Activated T-helper 2 cell treated with anti-CD3 and anti-CD28 coated beads, Interferon-gamma antibody, Interleukin-2, Interleukin-4, amounts not matched to agents 10 μg/mL and 5 μg/mL and 100 μg/mL, durations not matched to agents 14 hours and 24 hours and 36 hours (primary cell): ENCODE measurements at places on chromosomes 4 and X. TPM values are rescaled to one million over a fixed set of nuclear protein-coding genes. Genes with fewer than 3 reads are reported as not detected.

The TECRL gene
- not detected in 2 replicates for total RNA-seq

The SPANXB1 gene
- not detected in 2 replicates for total RNA-seq

- no peaks in the 10 kb centered on the region for H3K36me3 ChIP-seq
- H3K4me1 ChIP-seq, result peaks cover 4% of the 10 kb centered on the region
- no peak overlapping the region for H3K27ac ChIP-seq
- peaks cover 8% of the 10 kb centered on the region for H3K27me3 ChIP-seq
- no peak for DNase-seq
Measured at GRCh38 chr4:24659241-24659961, 75.0 kb upstream of the DHX15 start.

DNA sequence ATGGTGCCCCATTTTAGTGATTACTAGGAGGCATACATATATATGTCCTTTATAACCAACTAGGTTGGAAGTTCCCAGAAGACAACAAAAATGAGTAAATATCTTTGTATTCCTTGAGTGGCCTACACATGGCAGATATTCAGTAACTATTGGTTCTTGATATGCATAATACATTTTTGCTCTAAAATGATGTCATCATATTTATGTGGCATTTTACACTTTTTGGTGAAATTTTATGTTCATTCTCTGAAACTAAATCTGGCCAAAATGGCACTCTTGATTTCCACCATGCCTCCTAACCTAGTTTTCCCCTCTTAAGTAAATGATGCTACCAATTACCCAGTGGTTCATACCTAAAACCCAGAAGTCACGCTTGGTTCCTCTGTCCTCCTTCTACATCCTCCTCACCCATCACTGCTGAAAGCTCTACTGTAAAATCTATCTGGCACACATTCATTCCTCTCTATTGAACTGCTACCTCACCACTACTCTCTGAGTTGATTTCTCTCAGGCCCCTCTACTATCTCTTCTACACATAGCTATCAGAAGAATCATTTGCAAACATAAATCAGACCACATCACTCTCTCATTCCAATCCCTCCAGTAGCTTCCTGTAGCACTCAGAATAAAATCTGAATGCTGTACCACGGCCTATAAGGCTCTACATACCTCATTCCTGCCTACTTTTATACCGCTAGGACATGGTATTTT lies 13.4 kb downstream of the SLC10A7 start:
- peak overlapping the region; percentile 10 for H3K27ac ChIP-seq
- peaks cover 37% of the 10 kb centered on the region for H3K36me3 ChIP-seq
- no peak for DNase-seq
- H3K4me3 ChIP-seq, result no peak overlapping the region
- peaks cover 23% of the 10 kb centered on the region for H3K4me1 ChIP-seq

The AADAT gene
- not detected in 2 replicates for total RNA-seq

DNA sequence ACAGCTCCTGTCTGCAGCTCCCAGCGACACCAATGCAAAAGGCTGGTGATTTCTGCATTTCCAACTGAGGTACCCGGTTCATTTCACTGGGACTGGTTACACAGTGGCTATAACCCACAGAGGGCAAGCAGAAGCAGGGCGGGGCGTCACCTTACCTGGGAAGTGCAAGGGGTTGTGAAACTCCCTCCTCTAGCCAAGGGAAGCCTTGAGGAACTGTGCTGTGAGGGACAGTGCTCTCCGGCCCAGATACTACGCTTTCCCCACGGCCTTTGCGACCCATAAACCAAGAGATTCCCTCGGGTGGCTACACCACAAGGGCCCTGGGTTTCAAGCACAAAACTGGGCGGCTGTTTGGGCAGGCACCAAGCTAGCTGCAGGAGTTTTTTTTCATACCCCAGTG lies 218.9 kb downstream of the PPP3CA start:
- peaks cover 5% of the 10 kb centered on the region for H3K4me1 ChIP-seq
- no peak for DNase-seq
- H3K36me3 ChIP-seq, result peaks cover 4% of the 10 kb centered on the region
- no peaks in the 10 kb centered on the region for H3K27me3 ChIP-seq
- H3K27ac ChIP-seq, result no peak overlapping the region
- no peak overlapping the region for H3K4me3 ChIP-seq

- H3K4me3 ChIP-seq, result no peak overlapping the region
- H3K27ac ChIP-seq, result peak overlapping the region; percentile 80
- DNase-seq, result no peak
- peaks cover 62% of the 10 kb centered on the region for H3K36me3 ChIP-seq
- peaks cover 52% of the 10 kb centered on the region for H3K4me1 ChIP-seq
Measured at GRCh38 chr4:108031427-108032083, 41.9 kb downstream of the HADH start.

The VEGFD gene
- not detected in 2 replicates for total RNA-seq

GRCh38 chrX:109857584-109858228 lies 124.6 kb upstream of the ACSL4 start:
- peaks cover 20% of the 10 kb centered on the region for H3K4me1 ChIP-seq
- no peak for DNase-seq
- no peak overlapping the region for H3K27ac ChIP-seq
- no peaks in the 10 kb centered on the region for H3K27me3 ChIP-seq
- no peak overlapping the region for H3K4me3 ChIP-seq

- H3K36me3 ChIP-seq, result no peaks in the 10 kb centered on the region
- H3K27me3 ChIP-seq, result peaks cover 20% of the 10 kb centered on the region
- no peak overlapping the region for H3K27ac ChIP-seq
Measured at GRCh38 chrX:23644744-23645143, 22.5 kb upstream of the PRDX4 start.
